ENCODE measurements at places on chromosomes 3 and 15. TPM values are rescaled to one million over a fixed set of nuclear protein-coding genes. Genes with fewer than 3 reads are reported as not detected.

DNA sequence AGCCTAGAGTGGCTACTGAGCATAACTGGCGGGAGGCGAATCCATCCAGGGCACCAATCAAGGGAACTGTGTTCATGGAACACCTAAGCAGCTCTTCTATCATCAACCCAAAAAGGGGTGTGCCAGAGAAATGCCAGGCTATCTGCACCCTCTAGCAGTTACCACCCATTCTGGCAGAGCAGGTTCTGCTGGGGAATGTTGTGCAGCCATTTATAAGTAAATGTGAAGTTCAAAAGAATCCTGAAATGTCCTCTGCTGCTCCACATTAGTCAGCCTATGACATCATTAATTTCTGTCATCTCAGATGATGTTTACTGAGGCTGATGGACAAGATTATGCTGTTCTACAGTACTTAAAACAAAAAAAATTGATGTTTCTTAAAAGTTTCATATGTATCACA, 7.7 kb downstream of the SKIC8 start:
- DNase-seq, result no peak
- no peaks in the 10 kb centered on the region for H3K27me3 ChIP-seq
- no peak overlapping the region for H3K4me3 ChIP-seq
- no peak overlapping the region for H3K27ac ChIP-seq
- peaks cover 89% of the 10 kb centered on the region for H3K36me3 ChIP-seq
- H3K4me1 ChIP-seq, result no peaks in the 10 kb centered on the region

- DNase-seq, result no peak
- H3K36me3 ChIP-seq, result no peaks in the 10 kb centered on the region
- no peaks in the 10 kb centered on the region for H3K27me3 ChIP-seq
These were observed 62.7 kb upstream of the KLF13 start for GRCh38 chr15:31263751-31264558.

- H3K4me3 ChIP-seq, result no peak overlapping the region
- peaks cover 5% of the 10 kb centered on the region for H3K27me3 ChIP-seq
- H3K36me3 ChIP-seq, result no peaks in the 10 kb centered on the region
- no peak for DNase-seq
- H3K4me1 ChIP-seq, result no peaks in the 10 kb centered on the region
These were observed 18.7 kb upstream of the HES1 start for GRCh38 chr3:194117104-194117845.

GRCh38 chr3:161559177-161559998, 62.8 kb downstream of the OTOL1 start:
- H3K27me3 ChIP-seq, result no peaks in the 10 kb centered on the region
- no peak overlapping the region for H3K4me3 ChIP-seq
- H3K36me3 ChIP-seq, result no peaks in the 10 kb centered on the region

DNA sequence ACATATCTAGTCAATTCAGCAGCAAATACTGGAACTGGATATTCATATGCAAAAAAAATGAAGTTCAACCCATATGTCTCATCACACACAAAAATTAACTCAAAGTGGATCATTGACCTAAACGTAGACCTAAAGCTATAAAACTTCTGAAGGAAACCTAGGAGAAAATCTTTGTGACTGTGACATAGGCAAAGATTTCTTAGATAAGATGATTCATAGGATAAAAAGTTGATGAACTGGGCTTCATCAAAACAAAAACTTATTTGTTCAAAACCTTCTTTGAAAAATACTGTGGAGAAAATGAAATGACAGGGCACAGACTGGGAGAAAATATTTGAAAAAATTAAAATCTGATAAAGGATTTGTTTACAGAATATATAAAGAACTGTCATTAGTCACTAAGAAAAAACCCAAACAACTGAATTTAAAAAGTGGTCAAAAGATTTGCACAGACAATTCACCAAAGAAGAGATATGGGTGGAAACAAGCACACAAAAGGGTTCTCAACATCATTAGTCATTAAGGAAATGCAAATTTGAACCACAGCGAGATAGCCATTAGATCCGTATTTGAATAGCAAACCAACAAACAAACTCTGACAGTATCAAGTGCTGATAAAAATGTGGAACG, 62.8 kb downstream of the ITGB5 start:
- no peak overlapping the region for H3K4me3 ChIP-seq
- H3K36me3 ChIP-seq, result no peaks in the 10 kb centered on the region
- H3K27ac ChIP-seq, result no peak overlapping the region
- H3K4me1 ChIP-seq, result no peaks in the 10 kb centered on the region

DNA sequence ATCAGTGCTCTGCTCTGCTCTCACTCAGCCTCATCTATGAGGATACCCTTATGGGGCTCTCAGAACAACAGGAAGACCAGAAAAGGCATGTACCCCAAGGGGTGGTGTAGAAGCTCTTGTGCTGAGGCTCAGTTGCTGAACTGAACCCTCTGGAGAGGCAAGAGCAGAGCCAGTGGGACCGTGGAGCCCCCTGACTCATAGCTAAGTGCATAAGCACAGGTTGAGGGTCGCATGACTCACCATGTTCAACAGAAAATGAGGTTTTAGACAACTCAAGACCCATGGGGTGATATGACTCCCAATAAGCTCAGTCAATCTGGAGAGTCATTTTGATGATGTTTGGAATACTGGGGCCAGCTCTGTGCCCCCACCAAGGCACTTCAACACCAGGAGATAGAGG, 37.3 kb downstream of the CRYGS start:
- H3K4me1 ChIP-seq, result no peaks in the 10 kb centered on the region
- no peaks in the 10 kb centered on the region for H3K36me3 ChIP-seq
- peaks cover 16% of the 10 kb centered on the region for H3K27me3 ChIP-seq
- H3K4me3 ChIP-seq, result no peak overlapping the region

The CLSTN2 gene
- total RNA-seq, result 0.02 TPM

GRCh38 chr3:143455480-143455879, 335.9 kb downstream of the CHST2 start:
- H3K27me3 ChIP-seq, result no peaks in the 10 kb centered on the region
- H3K27ac ChIP-seq, result no peak overlapping the region
- no peak for DNase-seq
- no peaks in the 10 kb centered on the region for H3K4me1 ChIP-seq
- H3K36me3 ChIP-seq, result no peaks in the 10 kb centered on the region
- H3K4me3 ChIP-seq, result no peak overlapping the region

DNA sequence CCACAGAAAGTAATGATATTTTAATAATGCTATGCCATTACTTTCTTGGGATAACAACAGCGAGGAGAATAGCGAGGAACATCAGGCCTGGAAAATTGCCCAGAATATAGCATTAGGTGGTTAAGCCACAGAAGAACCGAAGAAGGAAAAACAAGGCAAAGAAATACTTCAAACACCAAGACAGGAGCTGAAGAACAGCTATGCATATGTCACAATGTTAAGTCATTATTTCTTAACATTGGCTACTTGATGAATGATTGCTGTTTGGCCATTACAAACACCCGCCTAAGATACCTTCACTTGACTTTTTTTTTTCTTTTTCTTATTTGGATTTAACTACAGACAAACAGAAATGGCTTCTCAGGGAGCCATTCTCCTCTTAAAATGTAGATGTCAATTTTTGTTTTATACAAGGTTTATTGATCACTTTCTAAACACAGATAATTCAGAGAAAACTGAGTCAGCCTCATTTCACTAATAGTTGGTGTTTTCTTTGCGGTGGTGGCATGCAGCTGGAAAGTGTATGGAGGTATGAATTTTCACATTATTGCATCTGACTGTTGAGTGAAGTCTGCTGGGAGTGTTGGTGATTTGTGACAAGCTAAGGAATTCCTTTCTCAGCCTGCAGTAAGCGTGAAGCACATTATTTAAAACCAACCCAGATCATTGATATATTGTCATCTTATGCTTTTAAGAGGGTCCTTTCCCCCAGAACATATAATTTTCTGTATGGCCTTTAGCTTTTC, 705.7 kb upstream of the NR2F2 start:
- no peak for DNase-seq
- H3K27ac ChIP-seq, result no peak overlapping the region
- no peak overlapping the region for H3K4me3 ChIP-seq
- no peaks in the 10 kb centered on the region for H3K4me1 ChIP-seq
- no peaks in the 10 kb centered on the region for H3K27me3 ChIP-seq
- no peaks in the 10 kb centered on the region for H3K36me3 ChIP-seq

All from K562 (cell line).